ENCODE measurements at places on chromosomes 5 and 9.

DNA sequence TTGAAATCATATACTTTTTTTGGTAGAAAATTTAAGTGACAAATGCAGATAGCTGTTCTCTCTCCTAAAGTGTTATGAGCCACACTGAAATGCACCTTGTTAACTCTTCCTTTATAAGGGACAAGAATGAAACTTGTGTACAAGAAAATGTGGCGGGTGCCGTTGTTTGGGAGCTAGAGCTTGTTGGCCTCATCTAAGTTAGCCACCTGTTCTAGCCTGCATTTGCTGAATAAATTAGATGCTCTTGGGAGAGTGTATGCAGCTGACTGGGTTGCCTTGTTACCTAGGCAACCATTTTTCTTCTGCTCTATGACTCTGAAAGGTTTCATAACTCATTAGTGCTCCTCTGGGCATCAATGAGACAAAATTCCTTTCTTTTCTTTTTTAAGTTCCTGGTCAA lies 174.3 kb downstream of the TAF11L14 start:
- DNase-seq: peak; percentile 96

GRCh38 chr5:75536147-75536546 lies 24.5 kb downstream of the POLK start:
- DNase-seq: no peak

- DNase-seq: no peak
Observed at GRCh38 chr9:128910906-128911305, 9.9 kb upstream of the PHYHD1 start.

GRCh38 chr5:34550964-34551363 lies 105.2 kb upstream of the RAI14 start:
- no peak for DNase-seq

DNA sequence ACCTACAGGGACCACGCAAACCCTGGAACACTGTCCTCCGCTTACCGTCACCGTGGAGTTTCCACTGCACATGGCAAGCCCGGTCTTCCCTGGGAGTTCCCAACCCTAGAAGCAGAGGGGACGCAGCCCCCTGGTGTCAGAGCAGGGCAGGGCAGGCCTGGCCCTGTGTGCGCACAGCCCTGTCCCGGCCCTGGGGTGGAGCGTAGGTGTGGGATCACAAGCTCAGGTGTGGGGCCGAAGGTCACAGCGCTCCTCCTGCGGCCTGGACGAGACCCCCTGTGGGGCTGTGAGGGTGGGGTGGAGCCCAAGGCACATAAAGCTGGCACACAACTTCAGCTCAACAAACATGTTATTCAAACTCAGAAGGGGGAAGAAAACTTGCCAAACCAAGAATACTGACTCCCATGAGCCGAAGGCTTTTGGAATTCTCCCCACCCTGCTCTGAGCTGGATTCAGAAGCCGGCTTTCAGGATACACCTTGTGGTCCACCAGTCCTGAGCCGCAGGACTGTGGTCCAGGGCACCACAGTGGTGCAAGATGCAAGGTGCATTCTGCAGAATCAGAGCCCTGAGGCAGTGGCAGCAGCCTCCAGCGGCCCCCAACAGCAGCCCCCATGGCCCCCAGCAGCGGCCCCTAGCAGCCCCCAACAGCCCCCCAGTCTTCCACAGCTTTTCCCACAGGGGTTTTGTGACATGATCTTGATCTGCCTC lies 11.8 kb upstream of the EXOC3 start:
- DNase-seq: peak; percentile 45

DNA sequence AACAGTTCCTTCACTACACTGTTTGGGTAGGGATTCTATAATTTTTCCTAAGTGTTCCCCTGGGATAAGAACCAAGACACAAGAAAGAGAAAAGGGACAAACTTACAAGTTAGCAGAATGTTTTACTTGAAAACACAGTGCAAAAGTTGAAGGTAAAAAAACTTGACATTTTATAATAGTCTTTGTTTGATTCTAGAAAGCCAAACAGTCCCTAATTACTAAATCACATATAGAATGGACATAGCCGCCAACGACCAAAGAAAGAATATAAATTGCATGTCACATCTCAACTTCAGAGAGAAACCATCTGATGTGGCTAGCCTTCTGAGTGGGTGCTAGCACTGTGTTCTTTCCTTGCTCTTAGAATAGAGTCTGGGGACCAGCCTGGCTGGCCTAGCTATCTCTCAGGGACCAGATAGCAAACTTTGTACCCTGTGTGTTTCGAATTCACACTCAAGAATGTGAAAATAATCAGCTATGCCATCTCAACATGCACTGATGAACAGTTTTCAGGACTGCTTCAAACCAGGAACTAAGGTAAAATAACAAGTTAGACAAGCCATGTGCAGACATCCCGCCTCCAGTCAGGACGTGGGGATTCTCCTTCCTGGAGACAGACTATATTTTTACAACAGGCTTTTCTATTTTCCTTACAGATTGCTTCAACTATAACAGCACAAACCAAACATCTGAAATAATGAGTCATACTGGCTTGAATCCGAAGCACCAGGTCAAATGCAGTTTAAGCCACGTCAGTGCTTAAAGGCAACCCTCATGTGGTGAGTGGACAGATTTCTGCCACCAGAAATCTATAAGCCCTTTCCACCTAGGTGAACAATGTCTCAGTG lies 53.7 kb downstream of the LHFPL2 start:
- DNase-seq: no peak

DNA sequence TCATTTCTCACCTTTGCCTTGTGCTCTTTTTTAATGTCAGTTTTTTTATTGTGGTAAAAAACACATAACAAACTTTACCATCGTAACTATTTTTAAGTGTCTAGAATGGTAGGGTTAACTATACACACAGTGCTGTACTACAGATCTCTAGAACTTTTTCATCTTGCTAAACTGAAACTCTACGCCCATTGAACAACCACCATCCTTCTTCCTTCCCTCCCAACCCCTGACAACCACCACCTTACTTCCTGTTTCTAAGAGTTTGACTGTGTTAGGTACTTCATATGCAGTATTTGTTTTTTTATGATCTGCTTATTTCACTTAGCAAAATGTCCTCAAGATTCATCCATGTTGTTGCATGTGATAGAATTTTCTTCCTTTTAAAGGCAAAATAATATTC lies 54.9 kb downstream of the PSAT1 start:
- no peak for DNase-seq

DNA sequence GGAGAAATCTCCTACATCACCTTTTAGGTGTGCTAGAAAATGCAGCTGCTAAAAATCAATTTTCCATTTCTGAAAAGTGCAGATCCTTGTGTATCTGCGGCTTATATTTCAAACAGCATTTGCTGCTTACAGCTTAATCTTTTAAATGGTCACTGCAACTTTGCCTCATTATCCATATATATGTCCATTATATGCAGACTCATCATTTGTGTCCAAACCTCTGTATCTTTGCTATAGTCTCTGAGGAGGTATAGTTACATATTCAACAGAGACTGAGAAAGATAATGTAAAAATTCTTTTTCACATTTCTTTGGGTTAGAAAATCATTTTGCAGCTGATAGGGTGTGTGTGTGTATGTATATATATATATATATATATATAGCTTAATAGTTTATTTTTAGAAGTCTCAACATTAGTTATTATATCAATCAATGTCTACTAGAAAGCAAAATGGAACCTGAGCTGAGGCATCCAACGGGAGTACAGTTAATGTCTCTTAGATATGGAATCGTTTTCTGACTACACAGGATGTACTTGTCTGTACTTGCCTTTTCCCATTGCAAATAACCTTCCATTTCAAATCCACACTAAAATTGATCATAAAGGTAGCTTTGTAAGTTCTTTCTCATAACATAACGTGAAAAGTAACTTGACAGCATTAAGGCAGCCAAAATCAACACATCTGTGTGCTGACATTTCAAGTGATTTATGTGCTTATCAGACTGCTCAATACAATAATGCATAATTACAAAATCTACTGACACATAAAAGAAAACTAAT lies 267.0 kb upstream of the HAPLN1 start:
- no peak for DNase-seq

- DNase-seq: no peak
Observed at GRCh38 chr9:92171281-92171680, 56.1 kb upstream of the SPTLC1 start.

GRCh38 chr9:101323129-101323528 lies 61.7 kb downstream of the BAAT start:
- no peak for DNase-seq

- no peak for DNase-seq
Observed at GRCh38 chr5:9482381-9482780, 63.5 kb downstream of the SEMA5A start.

DNA sequence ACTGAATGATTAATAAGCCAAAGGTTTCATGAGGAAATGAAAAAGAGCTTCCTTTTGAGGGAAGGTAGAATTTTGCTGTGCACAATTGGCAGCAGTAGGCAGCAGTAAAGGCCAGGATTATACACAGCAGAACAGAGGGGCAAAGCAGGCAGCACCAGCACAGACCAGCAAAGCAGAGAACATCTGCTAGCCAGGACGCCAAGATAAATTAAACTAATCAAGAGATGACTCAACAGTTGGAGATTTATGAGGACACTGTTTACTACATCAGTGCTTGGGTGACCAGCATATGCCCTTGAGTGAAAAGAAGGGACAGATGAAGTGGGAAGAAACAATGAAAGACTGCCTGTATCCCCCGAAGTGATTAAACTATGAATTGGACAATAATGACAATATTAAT lies 871.4 kb upstream of the CDH10 start:
- no peak for DNase-seq

- peak; percentile 90 for DNase-seq
Observed at GRCh38 chr9:90568667-90569066, 74.0 kb downstream of the DIRAS2 start.

DNA sequence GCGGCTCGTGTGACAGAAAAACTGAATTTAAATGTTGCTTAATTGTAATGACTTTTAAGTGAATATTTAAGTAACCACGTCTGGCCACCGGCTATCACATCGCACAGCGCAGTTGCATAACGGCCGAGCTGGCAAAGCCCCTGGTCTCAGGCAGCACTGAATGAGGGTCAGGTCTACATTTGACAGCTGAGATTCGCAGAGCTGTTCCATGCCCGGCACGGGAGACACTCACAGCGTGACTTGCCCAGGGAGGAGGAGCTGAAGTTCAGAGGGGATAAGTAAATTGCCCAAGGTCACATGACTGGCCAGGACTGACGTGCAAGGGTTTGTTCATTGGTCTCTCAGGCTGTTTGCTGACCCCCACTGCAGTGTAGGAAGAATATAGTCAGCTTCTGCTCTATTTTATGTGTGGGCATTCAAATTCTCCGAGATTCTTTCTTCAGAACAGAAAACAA lies 17.4 kb upstream of the COL5A1 start:
- DNase-seq: no peak

GRCh38 chr5:158812408-158812807 lies 287.3 kb downstream of the EBF1 start:
- no peak for DNase-seq

- DNase-seq: peak; percentile 85
Observed at GRCh38 chr9:20624201-20625002, 2.1 kb upstream of the MLLT3 start.

DNA sequence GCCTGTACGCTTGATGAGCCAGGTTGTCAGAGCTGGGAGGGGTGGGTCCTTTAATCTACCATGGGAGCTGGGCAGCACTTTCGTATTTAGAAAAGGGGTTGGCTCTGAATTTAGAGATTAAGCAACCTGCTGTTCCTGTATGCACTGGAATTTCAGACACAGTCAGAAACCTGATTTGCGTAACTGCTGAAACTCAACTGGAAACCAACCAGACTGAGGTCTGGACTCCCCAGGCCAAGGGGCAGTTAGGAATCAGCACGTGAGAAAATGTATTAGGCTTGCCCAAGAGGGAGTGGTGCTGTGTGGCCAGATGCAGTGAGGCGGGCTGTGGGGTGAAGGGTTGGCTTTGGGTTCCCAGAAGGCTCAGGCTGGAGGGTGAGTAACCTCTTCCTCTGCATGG lies 235.0 kb downstream of the GOLPH3 start:
- no peak for DNase-seq

- no peak for DNase-seq
Observed at GRCh38 chr5:140182803-140183367, 7.9 kb downstream of the CYSTM1 start.

GRCh38 chr9:89010526-89011111 lies 19.4 kb downstream of the S1PR3 start:
- DNase-seq: no peak

DNA sequence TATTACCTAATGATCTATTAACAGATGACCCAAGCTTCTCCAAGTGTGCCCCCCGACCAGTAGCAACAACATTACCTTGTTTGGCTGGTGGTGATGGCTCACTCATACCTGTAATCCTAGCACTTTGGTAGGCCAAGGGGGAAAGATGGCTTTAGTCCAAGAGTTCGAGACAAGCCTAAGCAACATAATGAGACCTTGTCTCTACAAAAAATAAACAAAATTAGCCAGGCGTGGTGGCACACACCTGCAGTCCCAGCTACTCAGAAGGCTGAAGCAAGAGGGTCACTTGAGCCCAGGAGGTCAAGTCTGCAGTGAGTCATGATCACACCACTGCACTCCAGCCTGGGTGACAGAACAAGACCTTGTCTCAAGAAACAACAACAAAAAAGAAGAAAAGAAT lies 62.9 kb downstream of the GCNT1 start:
- no peak for DNase-seq

GRCh38 chr9:79687131-79687447 lies 115.3 kb downstream of the TLE4 start:
- DNase-seq: no peak

- DNase-seq: no peak
Observed at GRCh38 chr9:114413861-114414301, 26.1 kb upstream of the AKNA start.

All from NCI-H748 treated with DMSO at 0.1 percent for 48 hours (cell line).